NCI-H187 treated with DMSO at 0.1 percent for 48 hours (cell line): ENCODE measurements at places on chromosomes 12 and 14.

DNA sequence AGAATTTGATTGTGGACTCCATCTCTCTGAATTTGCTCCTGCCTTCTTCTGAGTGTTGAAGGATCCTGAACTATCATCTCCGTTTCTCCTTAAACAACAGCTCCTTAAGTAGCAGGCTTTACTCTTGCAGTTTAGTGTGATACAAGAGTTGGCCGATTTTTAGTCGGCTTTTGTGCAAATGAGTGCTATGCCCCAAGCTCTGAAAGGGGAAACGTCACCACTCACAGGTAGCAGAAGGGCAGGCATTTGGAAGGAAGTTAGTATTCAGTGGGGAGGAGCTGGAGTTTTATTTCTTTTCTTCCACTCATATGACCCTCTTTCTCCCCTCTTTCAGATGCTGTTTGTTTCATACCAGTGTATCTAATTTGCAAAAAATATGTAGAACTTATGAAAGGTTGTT is 36.5 kb upstream of the LRRC10 start:
- DNase-seq = no peak

DNA sequence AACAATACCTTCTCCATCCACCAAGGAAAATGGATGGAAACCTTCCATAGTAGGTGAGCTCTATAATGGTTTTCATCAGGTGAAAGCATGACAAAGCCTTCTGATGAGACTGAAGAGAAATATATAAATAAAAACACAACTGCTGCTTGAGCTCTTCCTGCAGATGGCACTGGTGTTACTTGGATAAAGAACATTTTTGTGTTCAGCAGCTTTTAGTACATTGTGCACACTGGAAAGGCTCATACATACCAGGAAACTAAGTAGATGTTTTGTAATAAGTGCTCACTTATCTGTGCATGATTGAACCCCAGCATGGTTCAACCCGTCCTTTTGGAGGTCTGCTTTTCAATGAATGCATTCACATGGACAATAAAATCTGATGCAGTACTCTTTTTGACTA is 357.3 kb upstream of the MIS18BP1 start:
- DNase-seq = peak; percentile 19

DNA sequence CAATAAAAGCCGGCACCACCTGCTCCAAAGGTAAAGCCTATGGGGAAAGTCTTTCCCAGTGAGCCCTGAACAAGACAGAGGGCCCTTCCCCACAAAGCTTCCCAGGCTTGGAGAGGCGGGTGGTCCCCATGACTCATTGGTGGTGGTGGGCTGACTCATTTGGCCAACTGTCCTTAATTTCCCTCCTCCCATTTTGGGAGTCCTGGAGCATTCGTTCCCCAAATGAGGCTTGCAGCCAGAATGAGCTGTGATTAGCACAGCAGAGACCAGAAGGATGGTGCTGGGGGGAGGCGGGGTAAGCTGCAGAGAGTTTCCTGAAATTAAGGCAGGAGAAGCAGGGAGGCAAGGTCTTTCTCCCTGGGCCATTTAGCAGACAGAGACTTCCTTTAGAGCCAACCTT is 241.7 kb downstream of the DPF3 start:
- DNase-seq = no peak

DNA sequence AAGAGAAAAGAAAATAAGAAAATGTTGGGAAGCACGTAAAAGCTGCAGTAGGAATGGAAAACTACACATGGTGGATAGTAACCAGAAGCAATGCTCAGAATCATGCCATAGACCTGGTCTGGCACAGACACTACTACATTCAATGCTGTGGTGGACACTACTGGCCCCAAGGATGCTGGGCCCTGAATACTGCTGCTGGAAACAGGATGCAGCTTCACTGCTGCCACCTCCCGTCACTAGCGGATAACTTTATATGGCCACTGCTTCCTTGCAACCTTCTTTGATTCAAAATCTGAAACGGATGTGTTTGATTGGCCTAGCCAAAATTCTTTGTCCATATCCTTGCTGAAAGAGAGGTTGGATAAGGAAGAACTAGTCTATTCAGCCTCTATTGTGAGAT is 30.7 kb downstream of the ADCY6 start:
- no peak for DNase-seq

DNA sequence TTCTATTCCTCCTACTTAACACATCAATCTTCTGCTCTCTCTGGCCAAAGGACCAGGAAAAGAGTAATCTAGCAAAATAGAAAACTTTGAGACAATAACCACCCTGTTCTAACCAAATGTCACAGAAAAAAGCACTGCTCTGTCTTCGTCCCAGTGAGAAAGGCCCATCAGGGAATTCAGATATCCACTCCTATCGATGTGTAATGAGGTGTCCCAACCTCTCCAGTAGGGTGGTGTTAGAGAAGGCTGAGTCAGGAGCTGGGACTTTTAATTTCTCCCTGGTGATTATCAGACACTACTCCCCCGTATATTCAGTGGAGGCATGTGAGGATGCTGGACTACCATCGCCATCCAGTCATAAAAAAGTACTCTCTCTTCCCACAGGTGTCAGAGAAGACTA is 130.3 kb downstream of the TMTC3 start:
- no peak for DNase-seq

- peak; percentile 91 for DNase-seq
These were observed 91.6 kb downstream of the LRRC74A start for GRCh38 chr14:76917745-76918255.

DNA sequence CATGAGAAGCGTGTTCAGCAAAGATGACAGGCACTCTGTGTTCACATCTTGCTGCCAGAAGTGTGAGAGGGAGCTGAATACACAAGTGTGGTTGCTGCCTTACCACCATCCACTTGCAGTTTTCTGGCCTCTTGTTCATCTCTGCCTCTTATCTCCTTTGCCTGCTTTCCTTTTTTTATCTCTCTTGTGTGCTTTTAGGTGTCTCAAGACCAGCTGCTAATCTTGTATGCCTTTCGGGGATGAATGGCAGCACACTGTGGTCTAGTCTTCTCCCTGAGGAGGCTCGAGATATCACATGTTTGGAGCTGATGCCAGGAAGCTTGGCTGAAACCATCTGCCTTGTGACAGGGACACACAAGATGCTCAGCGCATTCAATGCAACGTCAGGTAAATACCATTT is 17.2 kb downstream of the FAM234B start:
- DNase-seq = no peak

- DNase-seq = no peak
These were observed 377.5 kb downstream of the DIO2 start for GRCh38 chr14:79833781-79834180.

GRCh38 chr14:60684203-60684602 is 34.9 kb upstream of the SIX1 start:
- no peak for DNase-seq

- DNase-seq = no peak
These were observed 196.2 kb downstream of the CHST11 start for GRCh38 chr12:104652910-104653309.

DNA sequence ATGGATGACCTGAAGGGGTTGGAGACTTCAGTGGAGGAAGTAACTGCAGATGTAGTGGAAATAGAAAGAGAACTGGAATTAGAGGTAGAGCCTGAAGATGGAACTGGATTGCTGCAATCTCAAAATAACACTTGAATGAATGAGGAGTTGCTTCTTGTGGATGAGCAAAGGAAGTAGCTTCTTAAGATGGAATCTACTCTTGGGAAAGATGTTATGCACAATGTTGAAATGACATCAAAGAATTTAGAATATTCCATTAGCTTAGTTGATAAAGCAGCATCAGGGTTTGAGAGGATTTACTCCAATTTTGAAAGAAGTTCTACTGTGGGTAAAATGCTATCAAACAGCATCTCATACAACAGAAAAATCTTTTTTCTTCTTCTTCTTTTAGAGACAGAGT is 186.4 kb upstream of the PRKD1 start:
- DNase-seq = no peak

DNA sequence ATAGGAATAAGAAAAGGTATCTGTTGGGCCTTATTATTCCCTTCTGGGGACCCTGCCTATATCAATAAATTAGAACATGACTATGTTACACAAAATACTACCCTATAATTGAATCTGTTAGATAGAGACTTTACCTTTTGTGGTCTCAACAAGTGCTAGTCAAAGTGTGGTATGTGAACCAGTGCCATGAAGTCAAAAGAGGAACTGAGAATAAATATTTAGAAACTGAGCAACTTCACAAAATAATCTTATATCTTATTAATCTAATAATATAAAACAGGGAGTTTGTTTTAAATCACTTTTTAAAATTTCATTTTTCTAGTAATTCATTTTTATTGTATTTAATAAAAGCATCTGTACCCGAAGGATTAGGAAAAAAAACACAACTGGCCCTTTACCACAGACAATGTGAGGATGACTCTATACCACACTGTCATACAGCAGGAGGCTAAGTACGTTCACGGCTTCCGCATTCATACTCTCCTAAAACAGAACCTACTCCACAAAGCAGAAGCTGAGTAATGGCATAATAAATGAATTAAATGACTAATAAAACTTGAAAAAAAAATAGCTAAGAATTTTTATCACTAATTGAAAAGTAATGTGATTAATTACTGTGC is 42.1 kb downstream of the SEC23A start:
- DNase-seq = no peak

GRCh38 chr12:49564686-49565405 is 3.1 kb downstream of the MCRS1 start:
- no peak for DNase-seq

DNA sequence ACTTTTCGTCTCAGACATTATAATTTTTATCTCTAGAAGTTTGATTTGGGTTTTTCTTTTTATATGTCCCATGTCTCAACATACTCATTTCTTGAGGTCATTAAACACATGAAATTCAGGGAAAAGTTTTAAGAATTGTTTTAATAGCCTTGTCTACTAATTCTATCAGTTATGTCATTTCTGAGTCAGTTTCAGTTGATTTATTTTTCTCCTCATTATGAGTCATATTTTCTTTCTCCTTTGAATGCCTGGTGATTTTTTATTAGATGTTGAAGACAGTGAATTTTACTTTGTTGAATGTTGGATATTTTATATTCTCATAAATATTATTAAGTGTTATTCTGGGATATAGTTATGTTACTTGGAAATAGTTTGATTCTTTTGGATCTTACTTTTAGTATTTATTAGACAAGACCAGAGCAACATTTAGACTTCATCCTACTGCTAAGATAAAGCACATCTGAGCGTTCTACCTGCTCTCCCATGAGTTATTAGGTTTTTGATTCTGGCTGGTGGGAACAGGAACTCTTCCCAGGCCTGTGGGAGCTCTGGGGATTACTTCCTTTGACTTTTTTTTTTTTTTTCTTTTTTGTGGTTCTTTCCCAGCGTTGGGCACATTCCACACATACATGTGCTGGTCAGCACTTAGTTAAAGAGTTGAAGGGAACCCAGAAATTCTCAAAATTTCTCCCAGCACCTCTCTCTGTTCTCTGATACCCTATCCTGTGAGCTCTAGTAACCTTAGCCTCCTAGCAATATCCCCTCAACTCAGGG is 1157.7 kb downstream of the BCL11B start:
- DNase-seq = no peak

GRCh38 chr12:105947906-105948305 is 190.8 kb downstream of the NUAK1 start:
- no peak for DNase-seq

DNA sequence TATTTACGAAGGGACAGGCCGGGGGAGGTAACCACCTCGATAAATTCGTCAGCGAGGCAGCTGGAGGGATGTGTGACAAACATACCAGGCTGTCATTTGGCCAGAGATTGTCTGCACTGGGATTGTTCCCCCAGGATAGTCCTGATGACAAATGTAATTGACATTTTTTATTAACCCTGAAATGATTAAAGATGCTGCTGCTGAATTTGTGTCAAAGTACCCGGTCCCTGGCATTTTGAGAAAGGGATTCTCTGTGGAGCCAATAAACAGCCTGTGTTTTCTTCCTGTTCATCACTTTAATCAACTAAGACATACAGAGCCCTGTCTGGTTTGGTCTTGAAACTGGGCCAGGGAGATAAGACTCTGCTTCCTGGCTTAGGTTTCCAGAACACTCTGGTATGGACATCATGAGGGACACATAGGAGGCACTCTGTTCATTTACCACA is 117.6 kb downstream of the SLC25A47 start:
- no peak for DNase-seq

DNA sequence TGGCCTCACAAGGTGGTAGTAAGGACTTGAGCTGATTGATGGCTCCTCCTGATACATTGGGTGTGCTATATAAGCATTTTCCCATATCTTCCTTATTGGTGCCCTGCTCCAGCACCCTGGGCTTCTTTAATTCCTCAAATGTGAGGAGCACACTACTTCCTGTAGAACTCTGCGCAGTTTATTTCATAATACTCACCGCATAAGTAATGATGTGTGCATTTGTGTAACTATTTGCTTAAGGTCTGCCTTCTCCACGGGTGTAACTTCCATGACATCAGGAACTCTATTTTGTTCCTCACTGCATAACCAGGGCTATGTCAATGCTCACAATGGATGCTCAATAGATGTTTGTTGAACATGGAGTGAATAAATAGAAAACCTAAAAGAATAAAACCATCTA is 392.2 kb downstream of the SEC23A start:
- DNase-seq = no peak

DNA sequence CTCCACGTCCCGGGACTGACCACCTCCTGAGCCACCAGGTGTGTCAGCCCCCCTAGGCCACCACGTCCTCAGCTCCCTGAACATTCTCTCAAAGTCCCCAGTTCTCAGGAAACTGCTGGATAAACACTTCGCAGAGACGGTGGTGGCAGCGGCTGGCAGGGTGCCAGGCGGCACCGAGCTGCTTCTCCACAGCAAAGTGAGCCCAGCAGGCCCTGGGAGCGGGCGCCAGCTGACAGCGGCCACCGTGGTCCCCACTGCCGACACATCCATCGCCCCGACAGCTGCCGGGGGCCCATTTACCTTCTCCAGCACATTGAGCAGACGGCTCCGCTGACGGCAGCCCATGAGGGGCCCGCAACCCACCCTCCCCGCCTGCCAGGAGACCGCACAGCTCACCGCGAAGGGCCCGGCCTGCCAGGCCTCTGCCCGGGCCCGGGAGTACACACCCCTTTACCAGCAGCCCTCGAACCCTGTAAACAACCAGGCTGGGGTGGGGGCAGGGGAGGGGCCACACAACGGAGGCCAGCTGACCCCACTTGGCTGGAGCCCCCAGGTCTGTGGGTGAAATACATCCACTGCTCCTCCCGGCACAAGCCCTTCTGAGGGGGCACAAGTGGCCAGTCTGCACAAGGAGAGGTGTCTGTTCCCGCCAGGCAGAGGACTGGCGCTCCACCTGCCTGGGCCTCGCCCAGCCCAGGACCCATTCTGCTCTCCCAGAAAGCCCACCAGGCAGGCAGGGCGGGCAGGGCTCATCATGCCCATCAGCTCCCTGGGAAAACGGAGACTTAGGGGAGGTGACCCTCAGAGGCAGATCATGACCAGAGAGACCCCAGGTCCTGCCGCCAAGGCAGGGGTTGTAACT is 10.5 kb downstream of the AKT1 start:
- no peak for DNase-seq

DNA sequence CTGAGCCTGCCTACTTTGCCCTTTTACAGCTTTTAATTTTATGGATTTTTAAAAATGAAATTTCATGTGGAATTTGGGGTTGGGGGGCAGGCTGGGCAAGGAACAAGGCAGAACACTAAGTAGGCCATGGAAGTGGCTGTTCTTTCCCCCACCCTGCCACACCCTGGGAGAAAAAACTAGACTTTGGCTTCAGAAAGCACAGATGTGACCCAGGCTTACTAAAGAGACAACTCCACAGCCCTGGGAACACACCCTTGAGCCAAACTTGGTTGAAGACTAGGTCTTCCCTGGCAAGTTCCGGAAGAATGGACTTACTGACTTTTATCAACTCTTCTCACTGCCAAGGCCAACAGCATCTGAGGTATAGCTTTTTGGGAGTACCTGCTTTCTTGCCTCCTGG is 40.3 kb downstream of the BAZ2A start:
- no peak for DNase-seq
